ENCODE measurements at places on chromosomes 4 and X.

DNA sequence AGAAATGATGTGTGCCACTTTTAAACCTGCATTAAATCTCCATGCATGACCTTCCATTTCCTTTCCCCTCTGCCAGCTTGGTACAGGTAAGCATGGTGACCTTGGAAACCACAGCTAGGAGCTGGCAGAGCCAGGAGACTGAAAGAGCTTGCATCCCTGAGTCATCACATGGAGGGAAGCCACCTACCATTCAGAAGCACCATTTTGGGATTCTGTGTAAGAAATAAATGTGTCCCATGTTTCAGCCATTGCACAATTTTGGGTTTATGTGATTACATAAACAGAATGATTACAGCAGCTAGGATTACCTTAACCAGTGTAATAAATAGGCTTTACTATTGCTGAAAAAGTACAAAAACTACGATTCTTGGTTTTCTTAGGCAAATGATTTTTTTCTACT is 17.3 kb upstream of the CCDC149 start:
- DNase-seq = no peak

DNA sequence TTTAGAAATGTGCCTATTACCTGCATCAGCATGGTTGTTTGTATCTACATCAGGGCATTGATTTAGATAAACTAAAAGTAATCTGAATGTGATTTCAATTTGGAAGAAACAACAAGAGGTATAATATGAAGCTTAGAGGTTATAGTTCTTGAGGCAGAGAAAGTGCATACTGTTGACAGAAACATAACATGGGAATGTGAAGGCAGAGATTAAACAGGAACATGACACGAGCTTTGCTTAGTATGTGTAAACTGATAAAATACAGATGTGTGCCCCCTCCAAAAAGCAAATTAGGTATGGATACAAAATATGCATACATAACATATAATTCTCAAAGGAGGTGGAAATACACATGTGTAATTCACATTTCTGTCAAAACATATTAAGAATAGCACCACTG is 1180.2 kb upstream of the ADGRL3 start:
- DNase-seq = no peak

GRCh38 chr4:125735102-125735501 is 420.3 kb downstream of the FAT4 start:
- DNase-seq = no peak

GRCh38 chrX:150486011-150486410 is 82.4 kb upstream of the MTM1 start:
- no peak for DNase-seq

DNA sequence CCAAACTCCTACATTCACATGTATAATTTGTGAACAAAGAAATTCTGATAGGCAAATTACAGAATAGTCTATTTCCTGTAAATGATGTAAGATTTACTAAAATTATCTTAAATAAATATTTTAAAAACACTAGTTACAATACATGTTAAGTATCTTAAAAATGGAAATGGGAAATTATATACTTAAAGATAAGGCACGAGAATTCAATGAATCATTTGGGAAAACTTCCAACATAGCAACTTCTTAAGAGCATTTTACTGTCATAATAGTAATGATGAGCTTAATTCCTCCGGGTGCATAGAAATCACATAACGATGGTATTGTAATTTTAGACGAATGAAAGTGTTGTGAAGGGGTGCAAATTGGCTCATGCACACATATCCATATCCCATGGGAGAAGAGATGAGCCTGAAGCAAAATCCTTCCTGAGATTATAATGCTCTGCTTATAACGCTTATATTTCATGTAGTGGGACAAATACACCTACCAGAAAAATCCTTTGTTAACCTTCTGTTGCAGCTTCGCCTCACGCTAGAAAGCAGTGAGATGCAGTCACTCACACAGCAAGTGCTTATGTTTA is 873.5 kb downstream of the PDHA2 start:
- no peak for DNase-seq

- peak; percentile 33 for DNase-seq
Observed at GRCh38 chr4:38664706-38665401, 855 bp downstream of the KLF3 start.

DNA sequence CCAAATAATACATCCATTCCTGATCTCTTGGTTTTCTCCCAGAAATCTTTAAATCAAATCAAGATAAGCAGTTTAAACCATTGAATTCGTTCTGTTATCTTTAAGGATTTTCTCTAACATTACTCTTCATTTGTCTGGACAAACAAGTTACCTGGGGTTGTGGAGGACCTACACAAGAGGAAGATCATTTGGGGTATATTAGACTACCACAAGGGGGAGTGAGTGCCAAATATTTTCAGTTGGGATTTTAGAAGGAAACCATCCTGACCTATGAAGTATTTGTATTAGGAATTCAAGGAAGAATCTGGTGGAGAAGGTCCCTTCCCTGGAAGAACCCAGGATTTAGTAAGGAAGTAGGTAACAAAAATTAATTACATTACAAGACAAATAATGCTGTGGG is 12.0 kb upstream of the DCHS2 start:
- no peak for DNase-seq

GRCh38 chr4:26194764-26195163 is 126.0 kb upstream of the RBPJ start:
- no peak for DNase-seq

GRCh38 chr4:124070688-124071484 is 641.6 kb downstream of the ANKRD50 start:
- no peak for DNase-seq

DNA sequence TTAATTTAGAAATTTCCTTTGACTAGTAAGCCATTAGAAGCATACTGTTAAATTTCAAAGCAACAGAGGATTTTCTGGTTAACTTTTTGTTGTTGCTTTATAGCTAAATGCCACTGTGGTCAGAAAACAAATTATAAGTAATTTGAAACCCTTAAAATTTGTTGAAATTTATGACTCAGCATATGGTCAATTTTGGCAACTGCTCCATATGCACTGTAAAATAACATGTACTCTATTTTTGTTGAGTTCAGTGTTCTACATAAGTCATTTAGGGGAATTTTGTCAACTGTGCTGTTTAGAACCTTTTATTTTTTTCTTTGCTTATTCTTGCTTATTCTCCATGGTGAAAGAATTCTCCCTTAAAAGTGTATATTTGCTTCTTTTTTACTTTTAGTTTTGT is 28.6 kb downstream of the SCLT1 start:
- DNase-seq = no peak

- no peak for DNase-seq
Observed at GRCh38 chr4:156158747-156159146, 205.1 kb upstream of the CTSO start.

DNA sequence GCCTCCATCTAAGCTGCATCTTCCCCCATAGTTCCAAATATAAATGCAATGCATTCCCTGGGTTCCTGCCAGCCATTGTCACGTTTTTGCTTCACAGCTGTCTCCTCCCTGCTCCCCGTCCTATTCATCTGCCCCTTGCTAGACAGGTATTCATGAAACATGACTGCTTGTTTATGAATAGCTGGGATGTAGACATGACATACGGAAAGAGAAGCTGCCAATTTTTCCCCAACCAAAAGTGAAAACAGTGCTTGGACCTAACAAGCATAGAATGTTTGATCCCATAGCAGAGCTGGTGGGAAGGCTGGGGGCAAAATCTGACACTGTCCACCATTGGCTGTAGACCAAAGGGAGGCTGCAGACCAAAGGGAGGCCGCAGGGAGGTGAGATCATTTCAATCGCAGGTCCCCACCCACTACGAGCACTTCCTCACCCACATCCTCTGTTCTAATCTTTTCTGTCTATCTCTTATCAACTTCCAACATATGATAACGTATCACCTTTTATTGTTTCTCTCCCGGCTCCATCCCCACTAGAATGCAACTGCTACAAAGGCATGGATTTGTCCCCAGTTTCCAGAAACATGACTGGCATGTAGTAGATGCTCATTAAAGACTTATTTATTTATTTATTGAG is 8.5 kb upstream of the GYG2 start:
- no peak for DNase-seq

- DNase-seq = no peak
Observed at GRCh38 chrX:151151665-151152267, 24.6 kb upstream of the GPR50 start.

DNA sequence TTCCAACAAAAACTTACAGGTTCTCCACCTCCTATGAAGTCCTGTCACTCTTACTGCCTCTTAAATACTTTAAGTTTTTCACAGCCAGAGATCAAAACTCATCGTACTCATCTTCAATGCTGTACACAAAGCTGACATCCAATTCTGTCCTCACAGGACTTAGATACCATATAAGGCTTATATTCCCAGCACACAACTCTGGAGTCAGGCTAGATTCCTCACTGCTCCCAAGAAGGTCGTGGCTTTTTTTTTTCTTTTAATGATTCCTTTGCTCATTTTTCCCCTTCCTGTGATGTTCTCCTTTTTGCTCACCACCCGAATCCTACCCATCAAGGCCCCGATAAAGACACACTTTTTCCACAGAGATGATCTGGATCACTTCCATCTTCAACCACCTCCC is 914 bp downstream of the TRAPPC2 start:
- no peak for DNase-seq

DNA sequence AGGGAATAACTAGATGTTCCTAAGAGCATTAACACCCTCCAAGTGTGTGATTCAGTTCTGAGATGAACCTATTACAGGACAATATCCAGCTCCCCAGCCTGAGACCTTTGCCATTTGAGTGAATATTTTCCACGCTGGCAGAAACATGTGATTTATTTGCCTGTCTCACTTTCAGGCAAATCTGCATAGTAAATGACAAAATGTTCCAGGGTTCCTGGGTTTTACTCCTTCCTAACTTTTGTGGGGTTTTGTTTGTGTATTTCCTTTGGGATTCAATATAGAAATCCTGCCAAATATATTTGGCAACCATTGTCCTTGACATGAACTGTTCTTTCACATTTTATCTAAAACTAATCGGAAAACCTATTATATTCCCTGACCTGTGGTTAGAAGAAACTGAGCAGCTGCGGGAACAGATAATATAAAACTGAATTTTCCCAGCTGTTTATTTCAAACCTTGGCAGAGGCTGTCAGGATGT is 12.5 kb downstream of the F8 start:
- DNase-seq = no peak

GRCh38 chrX:47169726-47170515 is 23.7 kb upstream of the UBA1 start:
- DNase-seq = no peak

- DNase-seq = no peak
Observed at GRCh38 chr4:54727346-54727745, 69.6 kb downstream of the KIT start.

DNA sequence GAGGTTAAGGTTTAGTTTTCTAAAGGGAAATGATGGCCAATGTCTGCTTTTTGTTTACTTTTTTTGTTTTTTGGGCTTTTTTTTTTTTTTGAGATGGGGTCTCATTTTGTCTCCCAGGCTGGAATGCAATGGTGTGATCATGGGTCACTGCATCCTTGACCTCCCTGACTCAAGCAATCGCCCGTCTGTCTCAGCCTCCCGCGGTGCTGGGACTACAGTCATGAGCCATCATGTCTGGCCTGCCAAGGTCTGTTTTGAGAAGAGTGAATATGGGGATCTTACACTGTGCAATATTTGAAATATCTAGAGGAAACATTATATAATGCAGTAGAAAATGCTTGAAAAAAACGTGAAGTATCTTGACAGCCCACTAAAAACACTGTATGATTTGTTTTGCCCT is 162.5 kb downstream of the GASK1B start:
- no peak for DNase-seq

DNA sequence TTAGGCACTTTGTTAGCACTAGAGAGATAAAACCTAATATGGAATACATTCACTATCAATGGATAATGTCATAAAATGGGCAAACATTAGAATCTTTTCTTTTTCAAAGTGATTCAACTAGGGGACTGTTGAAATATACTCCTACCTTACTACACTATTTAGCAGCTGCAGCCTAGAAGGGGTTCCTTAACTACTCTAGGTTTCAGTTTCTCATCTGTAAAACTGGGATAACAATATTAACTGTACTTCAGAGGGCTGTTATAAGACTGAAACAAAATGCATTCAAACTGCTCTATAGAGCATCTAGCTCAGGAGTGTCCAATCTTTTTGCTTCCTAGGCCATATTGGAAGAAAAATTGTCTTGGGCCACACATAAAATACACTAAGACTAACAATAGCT is 147.4 kb downstream of the CDS1 start:
- DNase-seq = no peak

GRCh38 chrX:152733261-152733975 is at the start of the genes CSAG1 and MAGEA12:
Gene CSAG1, minus strand, starts transcription at chrX:152733721. Its CDS starts 1,261 bp downstream, at chrX:152732460.
Gene MAGEA12, plus strand, starts transcription at chrX:152733757. Its CDS starts 2,405 bp downstream, at chrX:152736162.
- no peak for DNase-seq

- DNase-seq = no peak
Observed at GRCh38 chr4:156290811-156291210, 337.1 kb upstream of the CTSO start.

DNA sequence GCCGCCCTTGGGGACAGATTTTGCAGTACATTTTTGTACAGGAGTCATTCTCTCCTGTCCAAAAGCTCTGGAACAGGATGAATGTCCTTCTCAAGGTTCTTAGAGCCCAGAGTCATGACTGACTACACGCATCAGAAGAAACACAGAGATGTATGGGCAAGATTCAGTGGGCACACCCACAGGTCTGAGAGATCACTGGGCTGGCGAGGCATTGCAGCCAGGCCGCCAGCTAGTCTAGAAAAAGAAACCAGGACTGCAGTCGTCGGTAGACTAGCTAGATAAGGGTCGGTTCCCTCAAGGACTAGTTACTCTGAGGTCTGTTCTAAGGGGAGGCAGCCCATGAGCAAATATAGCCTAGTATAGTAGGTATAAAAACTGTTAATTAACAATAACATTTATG is 19.8 kb downstream of the GBA3 start:
- DNase-seq = no peak

DNA sequence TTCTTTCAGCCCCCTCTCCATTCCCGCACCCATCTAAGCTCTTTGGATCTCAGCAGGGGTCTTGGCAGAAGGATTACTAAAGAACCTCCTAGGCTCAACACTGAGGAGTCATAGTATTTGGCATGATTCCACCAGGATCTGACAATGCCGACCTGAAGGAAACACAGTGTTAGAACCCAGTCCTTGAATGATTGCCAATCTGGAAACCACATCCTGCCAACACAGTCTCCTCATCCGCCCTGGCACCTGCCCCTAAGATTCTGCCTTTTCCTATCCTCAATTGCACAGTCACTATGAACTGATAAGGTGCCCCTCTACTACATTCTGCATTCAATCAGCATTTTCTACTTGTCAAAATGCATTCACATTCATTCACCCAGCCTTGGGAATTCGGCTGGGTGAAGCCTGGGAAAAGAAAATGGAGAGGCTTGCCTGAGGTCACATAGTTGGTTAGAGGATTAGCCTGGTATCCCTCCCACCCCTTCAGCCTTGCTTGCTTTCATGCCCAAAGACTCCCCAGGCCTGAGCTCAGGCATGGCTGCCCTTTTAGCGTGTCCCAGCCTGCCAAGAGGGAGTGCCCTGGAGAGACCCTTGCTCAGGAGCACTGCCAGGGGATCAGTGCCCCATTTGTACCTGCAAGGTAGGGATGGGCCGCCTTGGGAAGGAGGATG is 2.2 kb upstream of the CLDN2 start:
- no peak for DNase-seq

- DNase-seq = no peak
Observed at GRCh38 chr4:186203406-186203805, 12.0 kb downstream of the CYP4V2 start.

Data from stimulated activated CD4-positive, alpha-beta T cell treated with anti-CD3 and anti-CD28 coated beads, Interleukin-15, amount 100 ng/mL, for 1 hour (primary cell).